ENCODE measurements at places on chromosomes 11 and 22. TPM values are rescaled to one million over a fixed set of nuclear protein-coding genes. Genes with fewer than 3 reads are reported as not detected.

GRCh38 chr11:11320825-11321224 is 32.2 kb downstream of the CSNK2A3 start:
- no peak overlapping the region for H3K4me3 ChIP-seq
- DNase-seq, result no peak
- no peaks in the 10 kb centered on the region for H3K4me1 ChIP-seq
- no peaks in the 10 kb centered on the region for H3K36me3 ChIP-seq
- H3K27ac ChIP-seq, result no peak overlapping the region

DNA sequence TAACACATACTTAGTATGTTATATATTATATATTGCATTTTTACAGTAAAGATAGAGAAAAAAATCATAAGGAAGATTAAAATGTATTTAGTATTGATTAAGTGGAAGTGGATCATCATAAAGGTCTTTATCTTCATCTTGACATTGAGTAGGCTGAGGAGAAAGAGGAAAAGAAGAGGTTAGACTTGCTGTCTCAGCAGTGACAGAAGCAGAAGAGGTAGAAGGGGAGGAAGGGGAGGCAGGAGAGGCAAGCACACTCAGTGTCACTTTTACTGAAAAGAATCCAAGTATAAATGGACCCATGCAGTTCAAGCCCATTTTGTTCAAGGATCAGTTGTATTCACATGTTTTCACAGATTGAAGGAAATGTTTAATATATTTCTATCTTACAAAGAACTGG is 69.7 kb downstream of the GAB2 start:
- H3K4me1 ChIP-seq, result peaks cover 47% of the 10 kb centered on the region
- H3K27ac ChIP-seq, result no peak overlapping the region
- no peaks in the 10 kb centered on the region for H3K27me3 ChIP-seq
- H3K4me3 ChIP-seq, result no peak overlapping the region
- H3K36me3 ChIP-seq, result no peaks in the 10 kb centered on the region

GRCh38 chr22:36727927-36728488 is 24.5 kb upstream of the CACNG2 start:
- no peaks in the 10 kb centered on the region for H3K4me1 ChIP-seq
- H3K27ac ChIP-seq, result no peak overlapping the region
- no peaks in the 10 kb centered on the region for H3K36me3 ChIP-seq
- H3K27me3 ChIP-seq, result peaks cover 9% of the 10 kb centered on the region

GRCh38 chr22:18033204-18033998 is 9.0 kb upstream of the MICAL3 start:
- peak overlapping the region; percentile 91 for H3K27ac ChIP-seq
- no peaks in the 10 kb centered on the region for H3K36me3 ChIP-seq
- no peak overlapping the region for H3K4me3 ChIP-seq
- no peaks in the 10 kb centered on the region for H3K27me3 ChIP-seq

DNA sequence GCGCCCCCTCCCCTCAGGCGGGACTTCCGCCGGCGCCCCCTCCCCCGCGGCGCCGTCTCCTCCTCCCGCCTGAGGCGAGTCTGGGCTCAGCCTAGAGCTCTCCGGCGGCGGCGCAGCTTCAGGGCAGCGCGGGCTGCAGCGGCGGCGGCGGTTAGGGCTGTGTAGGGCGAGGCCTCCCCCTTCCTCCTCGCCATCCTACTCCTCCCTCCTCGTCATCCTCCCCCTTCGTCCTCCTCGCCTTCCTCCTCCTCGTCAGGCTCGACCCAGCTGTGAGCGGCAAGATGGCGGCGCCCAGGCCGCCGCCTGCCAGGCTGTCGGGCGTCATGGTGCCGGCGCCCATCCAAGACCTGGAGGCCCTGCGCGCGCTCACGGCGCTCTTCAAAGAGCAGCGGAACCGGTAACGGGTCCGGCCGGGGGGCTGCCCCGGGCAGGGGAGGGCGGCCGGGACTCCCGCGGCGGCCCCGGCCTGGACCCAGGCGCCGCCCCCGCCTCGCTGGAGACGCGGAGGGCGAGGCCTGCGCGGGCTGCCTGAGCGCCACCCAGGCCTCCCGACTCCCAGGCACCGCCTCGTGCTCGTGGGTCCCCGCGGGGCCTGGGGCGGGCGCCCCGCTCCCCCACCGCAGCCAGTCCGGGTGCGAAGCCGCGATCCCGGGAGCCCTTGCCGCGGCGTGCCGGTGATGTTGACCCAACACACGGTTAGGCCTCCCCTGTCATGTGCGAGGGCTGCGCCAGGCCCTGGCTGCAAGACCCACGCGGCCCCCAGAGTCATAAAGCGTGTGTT is at the start of gene ATXN10:
TSS of gene ATXN10 (plus strand) at position 52 of the 781 bp plus-strand sequence. CDS start at position 282, 230 bp downstream.
- peak within 1 kb of the TSS; percentile 77 for H3K4me3 ChIP-seq
- no peaks in the 10 kb centered on the region for H3K27me3 ChIP-seq
- peak within 1 kb of the TSS; percentile 87 for H3K27ac ChIP-seq
- peak; percentile 78 for DNase-seq

- H3K27ac ChIP-seq, result no peak overlapping the region
- DNase-seq, result no peak
- no peak overlapping the region for H3K4me3 ChIP-seq
Observed at GRCh38 chr11:86873573-86874083, 73.3 kb downstream of the PRSS23 start.

GRCh38 chr11:78248903-78249302 is 60.2 kb downstream of the USP35 start:
- no peak for DNase-seq
- no peak overlapping the region for H3K4me3 ChIP-seq
- H3K27ac ChIP-seq, result no peak overlapping the region
- no peaks in the 10 kb centered on the region for H3K36me3 ChIP-seq

DNA sequence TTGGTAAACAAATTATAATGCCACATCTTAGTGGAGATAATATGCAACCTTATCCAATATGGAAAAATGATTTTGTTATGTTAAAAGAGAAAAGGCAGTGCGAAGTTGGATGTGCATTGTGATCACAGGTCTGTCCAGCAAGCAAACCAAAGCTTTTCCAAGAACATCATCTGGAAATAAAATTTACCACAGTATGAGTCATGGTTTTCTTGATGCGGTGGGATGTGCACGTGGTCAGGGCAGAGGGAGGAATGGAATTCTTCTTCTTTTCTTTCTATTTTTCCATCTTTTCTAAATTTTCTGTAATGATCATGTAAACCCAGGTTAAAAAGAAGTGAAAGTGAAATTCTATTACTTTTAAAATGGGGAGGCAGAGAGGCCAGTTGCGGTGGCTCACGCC is 169.8 kb downstream of the C11orf91 start:
- no peak for DNase-seq
- no peaks in the 10 kb centered on the region for H3K36me3 ChIP-seq
- H3K4me1 ChIP-seq, result no peaks in the 10 kb centered on the region
- no peak overlapping the region for H3K27ac ChIP-seq
- H3K4me3 ChIP-seq, result no peak overlapping the region

- H3K4me1 ChIP-seq, result peaks cover 37% of the 10 kb centered on the region
- no peaks in the 10 kb centered on the region for H3K27me3 ChIP-seq
- DNase-seq, result no peak
- H3K36me3 ChIP-seq, result no peaks in the 10 kb centered on the region
- H3K27ac ChIP-seq, result peak overlapping the region; percentile 82
Observed at GRCh38 chr11:9525116-9525515, 48.4 kb upstream of the WEE1 start.

- H3K4me3 ChIP-seq, result no peak overlapping the region
- H3K4me1 ChIP-seq, result no peaks in the 10 kb centered on the region
- H3K27me3 ChIP-seq, result no peaks in the 10 kb centered on the region
- H3K27ac ChIP-seq, result no peak overlapping the region
Observed at GRCh38 chr22:42286205-42286604, 15.8 kb upstream of the TCF20 start.

DNA sequence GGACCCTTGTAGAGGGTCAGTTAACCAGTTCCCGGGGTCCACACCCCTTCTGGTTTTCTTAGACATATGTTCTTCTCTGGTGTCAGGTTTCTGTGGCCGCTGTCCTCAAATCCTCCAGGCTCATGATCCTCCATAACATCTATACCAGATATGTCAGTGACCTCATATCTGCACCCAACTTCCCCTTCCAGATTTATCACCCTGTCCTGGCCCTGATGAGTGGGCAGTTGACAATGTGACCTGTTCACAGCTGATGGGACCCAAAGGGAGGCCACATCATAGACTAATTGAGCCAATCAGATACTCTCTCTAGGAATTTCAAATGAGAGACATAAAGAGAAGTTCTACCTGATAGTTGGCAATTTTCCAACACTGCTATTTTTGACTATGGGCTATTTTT is 5.1 kb downstream of the DKK3 start:
- no peak overlapping the region for H3K4me3 ChIP-seq
- peaks cover 7% of the 10 kb centered on the region for H3K4me1 ChIP-seq
- no peak for DNase-seq
- no peaks in the 10 kb centered on the region for H3K36me3 ChIP-seq
- H3K27ac ChIP-seq, result no peak overlapping the region
- peaks cover 8% of the 10 kb centered on the region for H3K27me3 ChIP-seq

GRCh38 chr22:29798318-29798717 is 31.1 kb downstream of the UQCR10 start:
- peaks cover 15% of the 10 kb centered on the region for H3K36me3 ChIP-seq
- no peaks in the 10 kb centered on the region for H3K4me1 ChIP-seq

- no peak for DNase-seq
- no peaks in the 10 kb centered on the region for H3K27me3 ChIP-seq
- H3K27ac ChIP-seq, result no peak overlapping the region
- no peaks in the 10 kb centered on the region for H3K36me3 ChIP-seq
Observed at GRCh38 chr22:47001288-47001687, 238.8 kb downstream of the TBC1D22A start.

- DNase-seq, result peak; percentile 54
- H3K27ac ChIP-seq, result no peak overlapping the region
- no peaks in the 10 kb centered on the region for H3K36me3 ChIP-seq
- H3K27me3 ChIP-seq, result peaks cover 9% of the 10 kb centered on the region
- H3K4me3 ChIP-seq, result no peak overlapping the region
- H3K4me1 ChIP-seq, result peaks cover 41% of the 10 kb centered on the region
Observed at GRCh38 chr22:36758792-36759271, 17.1 kb downstream of the IFT27 start.

GRCh38 chr22:25382762-25383161 is 163.3 kb downstream of the CRYBB2 start:
- peaks cover 37% of the 10 kb centered on the region for H3K36me3 ChIP-seq
- DNase-seq, result no peak
- no peak overlapping the region for H3K4me3 ChIP-seq
- no peak overlapping the region for H3K27ac ChIP-seq
- no peaks in the 10 kb centered on the region for H3K27me3 ChIP-seq

DNA sequence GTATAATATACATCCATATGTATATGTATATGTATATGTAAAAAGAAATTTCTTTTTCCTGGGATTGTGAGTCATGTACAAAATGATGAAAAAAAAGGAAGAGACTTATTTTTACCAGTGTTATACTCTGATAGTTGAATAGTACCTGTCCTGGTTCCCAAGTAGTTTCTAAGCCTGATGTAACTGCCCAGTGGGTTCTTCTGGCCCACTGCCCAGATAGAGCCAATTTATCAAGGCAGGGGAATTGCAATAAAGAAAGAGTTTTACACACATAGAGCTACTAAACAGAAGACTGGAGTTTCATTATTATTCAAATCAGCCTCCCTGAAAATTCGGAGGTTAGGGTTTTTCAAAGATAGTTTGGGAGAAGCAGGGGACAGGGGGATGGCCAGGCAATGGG is 29.1 kb upstream of the NARS2 start:
- no peak overlapping the region for H3K4me3 ChIP-seq
- H3K27ac ChIP-seq, result no peak overlapping the region
- no peaks in the 10 kb centered on the region for H3K4me1 ChIP-seq
- H3K27me3 ChIP-seq, result no peaks in the 10 kb centered on the region
- no peak for DNase-seq
- H3K36me3 ChIP-seq, result no peaks in the 10 kb centered on the region

DNA sequence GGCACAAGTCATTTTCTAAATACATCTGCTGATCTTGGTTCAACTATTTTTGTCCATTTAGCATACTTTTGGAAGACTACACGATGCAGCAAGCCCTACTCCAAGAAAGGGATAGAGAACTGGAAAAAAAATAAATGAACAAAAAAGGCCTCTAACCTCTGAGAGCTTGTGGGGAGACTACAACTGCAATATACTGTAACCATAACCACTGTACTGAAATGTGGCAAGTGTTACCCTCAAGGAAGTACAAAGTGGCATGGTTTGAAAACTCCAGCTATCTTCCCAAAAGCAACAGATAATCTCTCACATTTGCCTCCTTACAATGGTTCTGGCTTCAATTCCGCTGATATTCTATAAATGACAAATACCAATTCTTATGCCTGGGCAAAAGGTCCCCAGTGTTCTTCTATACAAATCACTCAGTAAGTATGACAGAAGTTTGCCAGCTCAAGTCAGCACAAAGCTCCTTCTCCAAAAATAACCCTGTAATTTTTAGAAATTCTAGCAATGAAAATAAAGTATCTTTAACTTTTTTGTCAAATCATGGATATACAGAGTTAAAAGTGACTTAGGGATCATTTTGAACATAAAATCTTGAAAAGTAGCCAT is 22.9 kb downstream of the AMBRA1 start:
- DNase-seq, result no peak
- no peaks in the 10 kb centered on the region for H3K27me3 ChIP-seq
- no peaks in the 10 kb centered on the region for H3K36me3 ChIP-seq
- no peak overlapping the region for H3K4me3 ChIP-seq
- no peak overlapping the region for H3K27ac ChIP-seq
- no peaks in the 10 kb centered on the region for H3K4me1 ChIP-seq

- no peak overlapping the region for H3K27ac ChIP-seq
- no peaks in the 10 kb centered on the region for H3K4me1 ChIP-seq
- no peak overlapping the region for H3K4me3 ChIP-seq
- DNase-seq, result no peak
- H3K27me3 ChIP-seq, result no peaks in the 10 kb centered on the region
Observed at GRCh38 chr22:39953101-39953500, 7.1 kb upstream of the TMA7B start.

DNA sequence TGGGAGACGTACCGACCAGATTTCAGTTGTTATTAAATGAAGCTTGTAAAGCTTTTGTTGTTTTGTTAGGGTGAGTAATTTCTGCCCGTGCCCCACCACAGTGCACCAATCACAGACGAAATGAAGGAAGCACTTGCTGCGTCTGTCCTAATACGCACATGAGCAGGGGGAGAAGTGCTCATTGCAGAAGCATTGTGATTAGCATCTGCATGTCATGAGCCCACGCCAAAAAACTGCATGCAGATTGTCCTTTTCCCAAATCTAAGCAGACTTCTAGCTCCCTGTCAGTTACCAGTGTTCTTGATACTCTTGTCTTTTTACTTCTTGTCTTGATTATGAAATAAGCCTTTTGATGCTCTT is 15.5 kb downstream of the RBX1 start:
- H3K27me3 ChIP-seq, result no peaks in the 10 kb centered on the region
- no peak overlapping the region for H3K27ac ChIP-seq
- no peaks in the 10 kb centered on the region for H3K4me1 ChIP-seq
- peak; percentile 8 for DNase-seq

- peaks cover 9% of the 10 kb centered on the region for H3K4me1 ChIP-seq
- DNase-seq, result no peak
- no peaks in the 10 kb centered on the region for H3K27me3 ChIP-seq
- no peak overlapping the region for H3K27ac ChIP-seq
- H3K36me3 ChIP-seq, result peaks cover 2% of the 10 kb centered on the region
Observed at GRCh38 chr11:59196777-59197176, 15.9 kb downstream of the MPEG1 start.

- H3K4me3 ChIP-seq, result no peak overlapping the region
- H3K27ac ChIP-seq, result no peak overlapping the region
- no peaks in the 10 kb centered on the region for H3K27me3 ChIP-seq
- no peak for DNase-seq
Observed at GRCh38 chr22:29431986-29432385, 6.4 kb upstream of the RFPL1 start.

- H3K27ac ChIP-seq, result no peak overlapping the region
- DNase-seq, result no peak
- H3K27me3 ChIP-seq, result peaks cover 5% of the 10 kb centered on the region
- H3K4me1 ChIP-seq, result no peaks in the 10 kb centered on the region
- H3K36me3 ChIP-seq, result no peaks in the 10 kb centered on the region
Observed at GRCh38 chr22:17387356-17387755, 18.1 kb downstream of the CECR2 start.

WNT11 gene
- total RNA-seq, result 8.9 TPM

TPBGL gene
- not detected for total RNA-seq

KRTAP5-8 gene
- total RNA-seq, result not detected

KCNQ1OT1 gene
- 1.4 TPM for total RNA-seq

APOL3 gene
- total RNA-seq, result 35.0 TPM

AGBL2 gene
- not detected for total RNA-seq

DCHS1 gene
- 21.7 TPM for total RNA-seq

Data from sigmoid colon (tissue), 7 donors.